ENCODE measurements at places on chromosomes 3 and 15. TPM values are rescaled to one million over a fixed set of nuclear protein-coding genes. Genes with fewer than 3 reads are reported as not detected.

DNA sequence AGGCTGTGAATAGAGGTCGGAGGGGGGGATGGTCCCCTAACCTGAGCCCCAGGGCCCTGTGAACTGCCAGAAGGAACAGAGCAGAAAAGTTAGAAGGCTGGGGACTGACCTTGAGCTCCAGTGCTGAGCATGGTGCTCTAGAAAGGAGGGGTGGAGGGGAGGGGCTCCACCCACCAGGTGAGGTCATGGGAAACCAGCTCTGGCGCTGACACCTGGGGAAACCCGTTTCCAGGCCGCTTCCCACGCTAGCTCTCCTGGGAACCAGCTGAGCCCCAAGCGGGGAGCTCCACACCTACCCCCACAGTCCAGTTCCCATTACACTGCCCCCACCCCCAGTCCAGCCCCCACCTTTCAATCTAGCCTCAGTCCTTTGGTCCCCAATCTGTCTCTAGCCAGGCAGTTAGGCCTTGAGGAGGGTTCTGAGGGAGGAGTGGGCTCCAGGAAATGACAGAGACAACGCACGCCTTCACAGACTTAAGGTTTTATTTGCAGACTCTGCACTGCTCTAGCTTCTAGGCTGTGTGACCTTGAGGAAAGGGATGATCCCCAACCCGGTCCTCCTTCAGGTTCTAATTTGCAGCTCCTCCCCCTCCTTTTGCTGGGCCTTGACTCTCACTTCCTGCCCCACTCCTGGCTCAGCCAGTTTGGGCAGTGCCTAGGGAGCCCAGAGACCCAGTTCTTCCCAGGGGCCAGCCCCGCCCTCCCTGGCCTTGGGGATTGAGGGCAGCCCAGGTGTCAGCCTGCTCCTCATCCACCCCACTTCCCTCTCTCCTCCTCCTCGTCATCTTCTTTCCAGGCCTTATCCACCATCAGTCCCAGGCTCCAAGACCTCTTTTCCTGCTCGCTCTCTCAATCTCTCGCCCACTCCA, 2.1 kb downstream of the RHOV start:
- H3K27me3 ChIP-seq: no peaks in the 10 kb centered on the region
- H3K4me3 ChIP-seq: peak overlapping the region; percentile 5
- peaks cover 43% of the 10 kb centered on the region for H3K4me1 ChIP-seq
- H3K36me3 ChIP-seq: no peaks in the 10 kb centered on the region
- no peak for DNase-seq

- no peaks in the 10 kb centered on the region for H3K36me3 ChIP-seq
- H3K4me1 ChIP-seq: no peaks in the 10 kb centered on the region
- H3K27me3 ChIP-seq: peaks cover 14% of the 10 kb centered on the region
- no peak overlapping the region for H3K4me3 ChIP-seq
- DNase-seq: no peak
These were observed 28.7 kb upstream of the RPS17 start for GRCh38 chr15:82568986-82569385.

GRCh38 chr3:122271246-122271898, 53.7 kb upstream of the CSTA start:
- no peak for DNase-seq
- H3K27ac ChIP-seq: no peak overlapping the region
- H3K36me3 ChIP-seq: no peaks in the 10 kb centered on the region
- no peaks in the 10 kb centered on the region for H3K4me1 ChIP-seq

DNA sequence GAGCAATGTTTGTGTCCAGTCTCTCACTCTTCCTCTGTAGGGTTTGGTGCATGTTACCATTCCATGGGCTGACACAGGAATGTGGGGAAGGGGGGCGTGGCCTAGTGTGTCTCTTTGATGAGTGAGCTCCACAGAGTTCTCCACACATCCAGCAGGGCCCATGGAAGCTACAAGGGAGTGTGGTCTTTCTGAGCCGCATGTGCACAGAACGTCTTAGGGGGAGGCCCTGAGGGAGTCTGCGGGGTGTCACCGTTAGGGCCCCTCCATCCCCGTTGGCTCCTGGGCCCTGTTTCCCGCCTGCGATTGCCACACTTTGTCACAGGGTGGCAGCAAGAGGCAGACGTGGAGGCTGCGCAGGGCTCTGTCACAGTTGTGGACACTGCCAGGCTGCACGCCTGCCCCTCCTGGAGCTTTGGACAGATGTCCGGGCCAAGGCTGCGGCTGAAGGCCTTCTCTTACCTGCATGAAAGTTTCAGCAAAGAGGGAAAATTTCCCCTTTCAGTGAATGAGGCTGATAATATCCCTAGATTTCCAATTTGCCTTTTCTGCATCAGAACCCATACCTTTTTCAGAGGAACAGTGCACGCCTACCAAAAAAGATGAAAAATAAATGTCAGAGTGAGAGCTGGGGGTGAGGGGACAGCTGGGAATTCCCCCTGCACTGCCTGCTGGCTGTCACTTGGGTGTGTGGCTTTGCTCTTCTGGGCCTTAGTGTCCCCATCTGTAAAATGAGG, 24.3 kb downstream of the CACNA2D3 start:
- no peak for DNase-seq
- H3K4me3 ChIP-seq: no peak overlapping the region
- H3K27me3 ChIP-seq: no peaks in the 10 kb centered on the region
- H3K27ac ChIP-seq: no peak overlapping the region
- H3K4me1 ChIP-seq: no peaks in the 10 kb centered on the region

- no peaks in the 10 kb centered on the region for H3K27me3 ChIP-seq
- H3K4me3 ChIP-seq: no peak overlapping the region
- DNase-seq: no peak
These were observed 190.1 kb downstream of the TBC1D5 start for GRCh38 chr3:17552351-17552750.

DNA sequence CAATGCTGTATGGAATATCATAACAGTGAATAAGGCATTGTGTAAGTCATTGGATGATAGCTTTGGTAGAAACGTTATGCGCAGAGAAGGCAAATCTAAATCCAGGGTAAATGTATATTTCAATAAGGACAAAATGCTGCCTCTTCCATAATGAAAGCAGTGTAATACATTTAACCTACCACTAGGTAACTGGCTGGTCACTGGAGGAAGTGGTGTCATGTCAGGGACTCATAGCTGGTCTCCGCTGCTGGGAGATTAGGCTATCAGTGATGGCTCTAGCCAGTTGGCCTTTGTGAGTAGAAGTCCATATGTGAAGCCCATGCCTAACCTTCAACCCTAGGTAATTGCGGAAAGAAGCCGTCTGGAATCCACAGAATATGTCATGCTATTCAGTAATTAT, 140.9 kb downstream of the NLGN1 start:
- no peak for DNase-seq
- no peaks in the 10 kb centered on the region for H3K27me3 ChIP-seq
- no peak overlapping the region for H3K27ac ChIP-seq

DNA sequence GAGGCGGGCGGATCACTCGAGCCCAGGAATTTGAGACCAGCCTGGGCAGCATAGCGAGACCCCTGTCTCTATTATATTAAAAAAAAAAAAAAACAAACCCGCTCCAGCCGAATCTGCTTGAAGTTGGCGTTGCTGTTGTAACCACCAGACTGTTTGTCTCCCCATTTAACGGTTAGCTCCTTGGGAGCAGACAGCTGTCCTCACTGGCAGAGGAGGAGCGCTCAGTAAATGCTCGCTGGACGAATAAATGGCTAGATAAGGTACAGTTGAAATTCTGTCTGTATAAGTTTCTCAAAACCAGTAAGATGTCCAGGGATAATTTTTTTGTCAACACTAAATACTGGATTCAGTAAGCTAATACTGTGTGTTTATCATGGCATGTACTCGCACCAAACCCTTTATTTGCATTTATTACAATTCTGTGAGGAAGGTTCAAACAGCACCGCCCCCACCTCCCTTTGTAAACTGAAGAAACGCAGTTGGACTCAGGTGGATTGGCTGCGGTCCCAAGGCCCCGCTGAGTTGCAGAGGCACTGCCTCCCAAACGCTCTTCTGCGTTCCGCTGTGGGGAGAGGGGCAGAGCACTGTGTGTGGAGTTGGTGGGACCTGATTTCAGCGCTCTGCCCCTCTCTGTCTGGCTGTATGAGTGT, 1.1 kb downstream of the RCCD1 start:
- peaks cover 16% of the 10 kb centered on the region for H3K4me1 ChIP-seq
- peaks cover 22% of the 10 kb centered on the region for H3K36me3 ChIP-seq
- no peaks in the 10 kb centered on the region for H3K27me3 ChIP-seq
- H3K27ac ChIP-seq: peak overlapping the region; percentile 94
- H3K4me3 ChIP-seq: peak overlapping the region; percentile 77

GRCh38 chr3:155010416-155010815, 69.7 kb upstream of the MME start:
- no peak for DNase-seq
- H3K4me1 ChIP-seq: no peaks in the 10 kb centered on the region
- H3K27ac ChIP-seq: no peak overlapping the region
- H3K4me3 ChIP-seq: no peak overlapping the region
- H3K27me3 ChIP-seq: no peaks in the 10 kb centered on the region

GRCh38 chr3:46383211-46383950, 12.6 kb downstream of the CCR5 start:
- H3K4me1 ChIP-seq: peaks cover 31% of the 10 kb centered on the region
- DNase-seq: no peak
- no peak overlapping the region for H3K4me3 ChIP-seq
- H3K36me3 ChIP-seq: no peaks in the 10 kb centered on the region
- H3K27ac ChIP-seq: no peak overlapping the region

GRCh38 chr15:39142500-39142899, 438.4 kb upstream of the THBS1 start:
- DNase-seq: no peak
- H3K4me1 ChIP-seq: peaks cover 9% of the 10 kb centered on the region
- H3K27ac ChIP-seq: no peak overlapping the region

- no peak overlapping the region for H3K4me3 ChIP-seq
- no peak overlapping the region for H3K27ac ChIP-seq
- no peaks in the 10 kb centered on the region for H3K36me3 ChIP-seq
- no peaks in the 10 kb centered on the region for H3K27me3 ChIP-seq
- peaks cover 3% of the 10 kb centered on the region for H3K4me1 ChIP-seq
These were observed 206.3 kb upstream of the PRICKLE2 start for GRCh38 chr3:64431526-64432091.

GRCh38 chr15:45704329-45705249, 69.8 kb downstream of the SQOR start:
- no peaks in the 10 kb centered on the region for H3K36me3 ChIP-seq
- peak overlapping the region; percentile 64 for H3K27ac ChIP-seq
- no peak for DNase-seq

DNA sequence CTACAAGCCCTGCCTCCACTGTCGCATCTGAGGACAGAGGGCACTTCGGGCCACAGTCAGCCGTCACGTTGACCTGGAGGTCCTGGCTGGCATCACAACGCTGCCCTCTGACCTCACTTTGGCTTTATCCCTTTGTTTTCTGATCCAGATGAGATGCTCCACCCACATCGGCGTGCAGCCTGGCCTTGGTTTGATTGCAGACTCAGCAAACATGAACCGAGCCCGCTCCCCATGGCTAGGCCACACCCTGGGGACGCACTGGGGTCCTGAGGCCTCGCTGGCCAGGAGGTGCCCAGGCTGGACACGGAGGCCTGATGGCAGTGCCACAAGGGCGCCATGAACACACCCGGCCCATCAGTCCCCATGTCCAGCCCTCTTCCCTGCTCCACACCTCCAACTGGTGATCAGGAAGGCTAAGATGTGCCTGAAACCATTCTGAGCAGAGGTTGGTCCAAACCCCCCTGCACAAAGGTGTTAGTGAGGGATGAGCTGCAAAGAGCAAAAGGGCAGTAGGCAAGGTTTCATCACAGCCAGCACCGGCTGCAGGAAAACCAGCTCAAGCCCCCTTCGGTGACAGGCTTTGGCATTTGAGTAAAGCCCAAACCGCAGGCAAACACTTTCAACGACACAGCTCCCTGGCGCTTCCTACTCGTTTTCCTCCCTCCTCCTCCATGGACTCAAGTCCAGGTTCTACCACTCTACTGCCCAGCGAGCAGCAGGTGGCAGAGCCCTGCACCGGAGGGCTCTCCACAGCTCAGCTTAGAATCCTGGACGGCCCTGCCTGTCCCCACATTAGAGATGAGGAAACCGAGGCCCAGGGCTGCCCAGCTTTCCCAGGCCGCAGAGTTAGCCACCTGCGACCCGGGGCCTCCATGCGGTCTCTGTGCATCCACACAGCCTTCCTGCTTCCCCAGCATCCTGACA, 165.8 kb downstream of the NUP210 start:
- peaks cover 2% of the 10 kb centered on the region for H3K27me3 ChIP-seq
- no peaks in the 10 kb centered on the region for H3K4me1 ChIP-seq
- no peak overlapping the region for H3K27ac ChIP-seq
- DNase-seq: no peak
- H3K36me3 ChIP-seq: no peaks in the 10 kb centered on the region

DNA sequence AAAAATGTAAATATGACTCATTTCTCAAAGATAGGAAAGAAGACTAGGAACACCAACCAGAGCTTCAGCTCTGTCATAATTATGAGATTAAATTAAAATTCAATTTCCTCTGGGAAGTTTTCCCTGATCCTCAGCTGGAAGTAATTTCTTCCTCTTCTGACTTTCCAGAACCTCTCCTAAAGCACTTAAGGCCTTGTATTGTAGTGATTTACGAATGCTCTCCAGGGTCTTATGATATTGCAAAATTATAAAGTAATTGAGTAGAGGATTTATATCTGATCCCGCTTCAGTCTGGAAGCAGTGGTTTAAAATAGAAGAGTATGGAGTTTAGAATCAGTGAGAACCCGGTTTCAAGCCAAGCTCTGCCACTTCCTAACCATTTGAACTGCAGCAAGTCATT, 279.8 kb downstream of the ZPLD1 start:
- peak overlapping the region; percentile 85 for H3K27ac ChIP-seq
- H3K27me3 ChIP-seq: no peaks in the 10 kb centered on the region
- peaks cover 7% of the 10 kb centered on the region for H3K4me1 ChIP-seq

DNA sequence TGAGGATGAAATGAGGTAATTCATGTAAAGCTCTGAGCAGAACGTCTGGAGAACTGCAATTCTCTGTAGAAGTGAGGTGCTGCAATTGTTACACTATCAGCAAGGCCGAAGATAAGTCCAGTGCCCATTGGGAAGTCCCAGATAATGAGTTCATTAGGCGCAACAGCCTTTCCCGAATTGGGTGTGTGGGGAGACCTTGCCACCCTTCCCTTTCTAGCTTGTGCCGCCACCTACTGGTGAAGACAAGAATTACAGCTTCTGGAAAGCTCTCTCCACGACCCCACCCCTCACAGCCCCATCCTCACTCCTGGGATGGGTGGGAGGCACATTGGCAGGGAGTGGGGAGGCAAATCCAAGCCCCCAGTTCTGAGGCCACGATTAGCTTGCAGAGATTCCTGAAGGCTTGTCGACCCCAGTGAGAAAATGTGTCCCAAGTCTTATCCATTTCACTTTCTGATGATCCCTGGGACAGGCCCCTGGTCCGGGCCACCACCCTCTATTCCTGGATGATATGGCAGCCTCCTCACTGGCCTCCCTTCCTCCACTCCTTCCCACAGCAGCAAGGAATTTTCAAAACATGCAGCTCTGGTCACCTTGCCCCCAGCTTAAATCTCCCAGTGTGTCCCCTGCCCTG, 36.4 kb downstream of the FAM3D start:
- H3K27ac ChIP-seq: no peak overlapping the region
- peak; percentile 35 for DNase-seq
- peaks cover 23% of the 10 kb centered on the region for H3K27me3 ChIP-seq
- H3K36me3 ChIP-seq: no peaks in the 10 kb centered on the region
- H3K4me1 ChIP-seq: no peaks in the 10 kb centered on the region

DUSP7 gene
- polyA plus RNA-seq: 121 TPM

ST8SIA2 gene
- polyA plus RNA-seq: 0.63 TPM

CNTN6 gene
- not detected for polyA plus RNA-seq

LMOD3 gene
- polyA plus RNA-seq: not detected

FAM3D gene
- polyA plus RNA-seq: not detected

RAB6B gene
- 2.9 TPM for polyA plus RNA-seq

CFAP100 gene
- polyA plus RNA-seq: not detected

DTX3L gene
- 7.2 TPM for polyA plus RNA-seq
